Muscle of leg (tissue), 16 donors: ENCODE measurements at places on chromosomes 6 and 20. TPM values are rescaled to one million over a fixed set of nuclear protein-coding genes. Genes with fewer than 3 reads are reported as not detected.
A peak's percentile ranks its signal among the peaks of the same experiment; 100 is the strongest.

DNA sequence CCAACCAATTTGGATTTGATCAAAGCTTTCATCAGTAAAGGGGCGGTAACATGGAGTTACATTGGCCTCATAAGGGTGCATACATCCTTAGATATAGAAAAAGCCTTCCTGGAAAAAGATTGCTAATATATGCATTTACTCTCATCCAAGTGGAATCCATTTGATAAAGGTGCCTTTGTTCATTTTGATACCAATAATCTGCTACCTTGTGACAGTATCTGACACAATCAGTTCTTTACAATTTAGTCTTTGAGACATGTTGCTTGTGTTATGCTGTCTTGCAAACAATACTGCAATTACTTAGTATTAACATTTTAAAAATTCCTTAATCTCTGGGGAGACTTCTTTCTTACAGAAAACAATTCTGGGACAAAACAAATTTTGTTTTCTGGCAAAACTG, 654.4 kb upstream of the SLC35B3 start:
- DNase-seq, result no peak

DNA sequence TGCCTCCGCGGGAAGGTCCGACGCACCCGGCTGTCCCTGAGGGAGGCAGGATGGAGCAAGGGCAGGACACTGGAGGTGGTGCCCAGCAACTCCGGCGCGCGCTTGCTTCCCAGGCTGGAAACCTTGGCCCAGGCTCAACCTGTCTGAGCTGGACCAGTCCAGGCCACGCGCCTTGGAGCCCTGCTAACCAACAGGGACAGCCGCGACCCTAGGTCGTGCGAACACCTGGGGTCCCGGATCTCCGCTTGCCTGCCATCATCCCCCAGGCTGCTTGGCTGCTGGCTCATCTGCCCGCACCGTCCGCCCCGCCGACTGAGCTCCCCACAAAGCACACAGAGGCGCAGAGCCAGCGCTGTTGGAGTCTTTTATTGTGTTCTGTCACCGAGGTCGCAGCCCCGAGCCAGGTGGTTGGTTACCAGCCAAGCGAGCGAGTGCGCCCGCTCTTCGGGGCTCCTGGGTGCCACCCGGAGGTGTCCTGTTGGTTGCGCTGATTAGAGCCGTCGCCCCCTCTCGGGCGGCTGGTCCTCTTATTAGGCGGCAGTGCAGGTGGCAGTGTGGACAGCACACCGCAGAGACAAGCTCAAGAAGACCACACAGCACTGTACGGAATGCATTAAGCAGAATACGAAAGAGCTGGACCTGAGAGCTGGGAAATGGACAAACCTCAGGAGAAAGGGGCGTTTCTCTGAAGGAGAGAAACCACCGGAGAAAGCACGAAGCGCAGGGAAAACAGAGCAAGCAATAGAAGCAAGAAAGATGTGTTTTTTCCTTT, 3.8 kb downstream of the COL12A1 start:
- DNase-seq, result peak; percentile 81

GRCh38 chr20:43681468-43681942, 14.6 kb downstream of the MYBL2 start:
- DNase-seq, result no peak

GRCh38 chr6:15483060-15483459, 179.8 kb downstream of the DTNBP1 start:
- no peak for DNase-seq

GRCh38 chr6:166526937-166527336, 59.5 kb downstream of the RAMACL start:
- no peak for DNase-seq

- DNase-seq, result no peak
Observed at GRCh38 chr6:149217466-149217888, 100.0 kb upstream of the TAB2 start.

DNA sequence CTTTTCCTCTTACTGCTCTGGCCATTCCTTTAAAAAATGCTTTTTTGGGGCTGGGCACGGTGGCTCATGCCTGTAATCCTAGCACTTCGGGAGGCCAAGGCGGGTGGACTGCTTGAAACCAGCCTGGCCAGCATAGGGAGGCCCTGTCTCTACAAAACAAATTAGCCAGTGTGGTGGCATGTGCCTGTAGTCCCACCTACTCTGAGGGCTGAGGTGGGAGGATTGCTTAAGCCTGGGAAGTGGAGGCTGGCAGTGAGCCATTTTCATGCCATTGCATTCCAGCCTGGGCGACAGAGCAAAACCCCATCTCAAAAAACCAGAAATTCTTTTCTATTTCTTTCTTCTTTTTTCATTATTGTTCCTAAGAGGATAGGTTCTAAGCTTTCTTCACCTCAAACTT, 36.9 kb upstream of the RNF144B start:
- no peak for DNase-seq

DNA sequence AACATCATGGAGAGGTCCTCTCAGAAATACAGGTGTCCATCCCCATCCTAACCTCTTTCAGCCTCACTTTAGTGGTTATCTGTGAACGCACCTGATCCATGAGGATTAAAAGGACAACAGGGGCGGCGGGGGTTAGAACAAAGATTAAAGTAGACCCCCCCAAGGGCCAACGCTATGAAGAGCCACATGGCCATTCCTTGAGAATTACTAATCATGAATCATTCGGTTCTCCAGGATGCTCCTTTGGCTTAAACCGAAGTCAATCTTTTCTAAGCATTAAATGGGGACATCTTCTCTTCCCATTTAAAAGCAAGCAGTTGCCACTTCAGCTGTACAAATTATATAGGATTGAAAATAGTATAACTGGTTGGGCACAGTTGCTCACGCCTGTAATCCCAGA, 212.4 kb downstream of the GMPR start:
- DNase-seq, result no peak

GRCh38 chr20:23142162-23143050, 56.3 kb upstream of the CD93 start:
- DNase-seq, result no peak

DNA sequence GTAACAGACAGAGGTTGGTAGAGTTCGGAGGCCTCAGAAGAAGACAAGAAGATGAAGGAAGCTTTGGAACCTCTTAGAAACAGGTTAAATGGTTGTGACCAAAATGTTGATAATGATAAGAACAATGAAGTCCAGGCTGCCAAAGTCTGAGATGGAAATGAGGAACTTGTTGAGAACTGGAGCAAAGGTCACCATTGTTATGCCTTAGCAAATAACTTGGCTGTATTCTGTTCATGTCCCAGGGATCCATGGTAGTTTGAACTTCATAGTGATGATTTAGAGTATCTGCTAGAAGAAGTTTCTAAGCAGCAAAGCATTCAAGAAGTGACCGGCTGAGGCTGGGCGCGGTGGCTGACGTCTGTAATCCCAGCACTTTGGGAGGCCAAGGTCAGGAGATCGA, 11.1 kb upstream of the LSM14B start:
- no peak for DNase-seq

DNA sequence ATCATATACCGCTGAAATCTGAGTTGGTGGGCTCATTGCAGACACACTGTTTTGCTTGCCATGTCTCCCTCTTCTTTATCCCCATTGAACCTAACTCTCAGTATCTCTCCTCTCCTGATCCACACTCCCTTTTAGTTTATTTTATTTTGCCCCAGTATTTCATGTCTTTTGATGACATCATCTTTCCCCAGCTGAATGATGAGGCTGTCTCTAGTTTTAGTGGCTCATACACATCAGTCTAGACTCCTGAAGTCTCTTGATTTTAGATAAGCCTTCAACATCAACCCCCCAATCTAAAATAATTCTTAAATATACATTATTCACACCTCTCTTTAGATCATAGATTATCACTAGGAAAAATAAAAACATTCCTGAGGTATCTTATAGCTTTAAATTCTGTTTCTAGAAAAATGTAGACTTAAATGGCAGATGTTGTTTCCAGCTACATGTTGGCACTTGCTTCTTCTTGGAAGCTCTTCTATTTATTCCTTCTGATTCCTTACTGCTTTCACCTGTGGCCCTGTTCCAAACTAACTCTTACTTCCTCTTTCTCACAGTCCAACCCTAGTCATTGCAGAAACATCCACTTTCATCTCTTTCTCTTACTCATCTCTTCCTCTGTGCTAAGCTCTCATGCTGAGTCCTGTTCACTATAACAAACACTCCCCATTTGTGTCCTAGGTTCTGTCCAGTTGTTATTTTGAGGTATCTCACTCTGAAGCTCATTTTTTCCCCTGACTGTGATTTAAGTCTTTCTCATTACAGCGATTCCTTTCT, 191.9 kb upstream of the SLC35B3 start:
- DNase-seq, result peak; percentile 9

GRCh38 chr6:26330859-26331217, 34.2 kb upstream of the BTN3A2 start:
- no peak for DNase-seq

GRCh38 chr6:116974526-116975316, 97.7 kb downstream of the RFX6 start:
- peak; percentile 61 for DNase-seq

GRCh38 chr6:156752666-156753301, 24.4 kb upstream of the ARID1B start:
- DNase-seq, result no peak

DNA sequence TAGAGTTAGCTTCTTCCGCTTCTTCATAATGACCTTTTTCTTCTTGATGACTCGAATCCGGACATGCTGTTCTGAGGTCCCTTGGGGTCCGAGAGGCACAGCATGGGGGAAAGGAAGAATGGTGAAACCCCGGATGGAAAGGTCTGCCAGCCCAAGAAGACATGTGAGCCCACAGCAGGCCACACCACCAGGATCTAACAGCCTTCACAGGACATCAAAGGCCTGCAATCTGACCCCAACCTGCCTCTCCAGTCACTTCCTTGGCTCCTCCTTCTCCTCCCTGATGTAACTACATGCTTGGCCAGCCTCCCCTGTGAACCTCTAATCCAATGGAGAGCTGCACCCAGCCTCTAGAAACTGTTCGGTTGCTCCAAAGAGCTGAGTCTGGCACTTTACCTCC, 1.6 kb downstream of the CPXM1 start:
- no peak for DNase-seq

DNA sequence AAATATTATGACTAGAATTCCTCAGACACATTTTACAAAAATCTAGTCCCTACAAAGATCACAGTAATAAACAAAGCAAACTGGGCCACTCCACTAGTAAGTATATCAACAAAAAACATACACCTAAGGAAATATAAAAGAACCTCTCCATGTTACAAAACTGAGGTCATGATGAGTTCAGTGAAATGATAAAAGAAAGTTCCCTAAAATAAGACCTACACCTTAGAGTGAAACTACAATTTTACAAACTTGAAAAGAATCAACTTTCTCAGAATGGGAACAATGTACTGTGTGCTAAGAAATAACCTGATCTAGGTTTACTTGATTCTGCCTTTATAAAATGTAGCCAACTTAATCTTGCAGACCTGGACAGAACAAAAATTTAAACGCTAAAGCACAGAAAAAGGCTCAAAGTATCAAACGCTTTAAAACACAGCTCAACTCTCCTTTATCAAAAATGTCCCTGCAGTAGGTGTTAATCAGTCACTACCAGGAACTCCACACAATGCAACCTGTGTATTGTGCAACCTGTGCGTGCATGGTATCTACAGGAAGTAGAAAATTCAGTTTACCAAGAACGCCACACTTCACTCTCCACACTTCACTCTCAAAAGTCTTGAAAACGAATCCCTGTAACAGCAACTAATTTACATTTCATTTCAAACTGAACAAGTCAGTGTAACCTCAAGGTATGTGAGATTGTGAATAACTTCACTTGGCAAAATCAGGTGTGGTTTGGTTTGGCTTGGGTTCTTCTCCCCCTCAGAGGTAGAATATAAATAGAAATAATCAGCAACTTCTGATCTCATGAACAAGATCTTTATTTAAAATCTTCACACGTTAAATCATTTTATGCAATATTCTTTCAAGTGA, 1.8 kb downstream of the RALGAPA2 start:
- DNase-seq, result no peak

DNA sequence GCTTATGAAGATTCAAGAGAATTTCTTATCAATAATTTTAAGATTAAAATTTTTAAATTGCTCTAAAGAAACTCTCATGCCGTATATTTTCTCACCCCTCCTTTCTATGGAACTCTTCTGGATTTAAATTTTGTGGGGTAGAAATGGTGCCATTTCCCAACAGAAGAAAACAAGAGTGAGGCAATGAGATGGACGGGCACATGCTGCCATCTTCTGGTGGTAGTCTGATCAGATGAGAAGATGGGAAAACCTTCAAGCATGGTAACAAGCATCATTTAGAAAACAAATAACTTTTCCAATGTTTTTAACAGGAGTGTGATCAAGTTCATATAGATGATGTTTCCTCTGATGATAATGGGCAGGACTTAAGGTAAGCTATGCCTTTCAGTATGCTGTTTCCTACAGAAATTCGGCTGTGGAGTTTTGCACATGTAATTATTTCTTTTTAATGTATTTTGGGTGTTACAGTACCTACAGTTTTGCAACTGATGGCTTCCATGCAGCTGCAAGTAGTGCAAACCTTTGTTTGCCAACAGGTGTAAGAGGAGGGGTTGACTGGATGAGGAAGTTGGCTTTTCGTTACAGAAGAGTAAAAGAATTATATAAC, 271.4 kb downstream of the EYA4 start:
- peak; percentile 57 for DNase-seq

DNA sequence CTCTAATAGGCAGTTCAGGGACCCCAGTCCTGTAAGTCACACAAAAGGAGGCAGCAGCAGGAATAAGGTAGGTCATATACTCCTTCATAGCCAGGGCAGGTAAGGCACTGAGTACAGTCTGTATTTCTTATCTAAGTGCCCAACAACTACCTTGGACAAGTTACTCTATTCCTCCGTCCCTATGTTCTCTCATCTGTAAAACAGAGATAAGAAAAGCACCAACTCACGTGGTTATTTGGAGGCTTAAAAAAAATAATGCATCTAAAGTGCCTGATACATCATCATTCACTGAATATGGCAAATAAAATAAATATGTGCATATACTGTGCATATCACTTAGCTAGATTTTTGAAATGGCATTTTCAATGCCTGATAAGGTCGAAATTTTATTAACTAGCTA, 298.1 kb upstream of the CDYL start:
- DNase-seq, result no peak

GRCh38 chr6:99559057-99559456, 9.4 kb downstream of the CCNC start:
- DNase-seq, result no peak

DNA sequence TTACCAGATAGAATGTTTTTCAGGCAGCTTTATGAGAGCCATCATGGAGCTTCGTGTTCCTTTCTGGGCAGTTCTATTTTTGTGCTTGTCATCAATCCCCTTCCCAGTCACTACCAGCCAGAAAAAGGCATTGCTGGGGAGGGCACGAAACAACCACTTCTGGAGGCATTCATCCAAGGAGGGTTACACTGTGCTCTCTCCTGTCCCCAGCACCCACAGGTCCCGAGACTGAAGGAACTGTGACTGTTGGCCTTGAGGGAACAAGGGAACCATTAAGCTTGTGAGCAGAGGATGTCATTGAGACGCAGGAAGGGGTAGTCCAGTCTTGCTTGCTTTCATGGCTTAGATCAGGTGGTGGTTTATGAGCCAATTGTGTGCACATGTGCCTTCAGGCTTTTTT, 20.1 kb upstream of the ENPP5 start:
- no peak for DNase-seq

The PTCHD4 gene
- polyA plus RNA-seq, result 0.95 TPM

The NNAT gene
- polyA plus RNA-seq, result 325 TPM

The CDH22 gene
- 0.18 TPM for polyA plus RNA-seq

The NRN1 gene
- polyA plus RNA-seq, result 29.4 TPM

The FOXS1 gene
- 7.3 TPM for polyA plus RNA-seq

The TNNC2 gene
- polyA plus RNA-seq, result 8,511 TPM

The NRSN1 gene
- polyA plus RNA-seq, result not detected

The PDSS2 gene
- 7.3 TPM for polyA plus RNA-seq

The PTK6 gene
- 0.38 TPM for polyA plus RNA-seq

The SPATS1 gene
- not detected for polyA plus RNA-seq

The ULBP2 gene
- polyA plus RNA-seq, result 0.24 TPM

The CALHM4 gene
- polyA plus RNA-seq, result not detected
